Activated CD4-positive, alpha-beta T cell treated with anti-CD3 and anti-CD28 coated beads, Interleukin-10, Interleukin-2, amounts not matched to agents 100 ng/mL and 50 ng/mL, durations not matched to agents 16 hours and 8 hours (primary cell): ENCODE measurements at places on chromosomes 4 and X.

GRCh38 chrX:16839219-16839851 is 30.8 kb downstream of the RBBP7 start:
- DNase-seq = no peak

GRCh38 chr4:164027805-164028204 is 533.3 kb downstream of the TMA16 start:
- no peak for DNase-seq

DNA sequence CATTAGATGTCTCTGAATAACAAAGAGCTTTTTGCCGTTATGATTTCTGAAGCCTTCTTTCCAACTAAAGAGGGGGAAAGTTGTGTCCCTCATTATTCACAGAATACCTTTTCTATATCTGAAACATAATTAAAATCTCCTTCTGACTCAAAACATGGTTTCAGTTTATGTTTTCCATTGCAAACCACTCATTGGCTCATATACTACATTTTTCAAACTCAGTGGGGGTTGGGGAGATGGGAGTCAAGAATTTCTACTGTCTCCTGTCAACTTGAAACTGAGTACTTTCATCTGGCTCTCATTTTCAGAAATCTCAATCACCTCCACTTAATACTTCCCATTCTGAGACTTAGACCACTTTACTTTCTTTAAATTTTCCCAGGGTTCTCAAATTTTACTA is 1839.5 kb upstream of the PCDH10 start:
- DNase-seq = no peak

DNA sequence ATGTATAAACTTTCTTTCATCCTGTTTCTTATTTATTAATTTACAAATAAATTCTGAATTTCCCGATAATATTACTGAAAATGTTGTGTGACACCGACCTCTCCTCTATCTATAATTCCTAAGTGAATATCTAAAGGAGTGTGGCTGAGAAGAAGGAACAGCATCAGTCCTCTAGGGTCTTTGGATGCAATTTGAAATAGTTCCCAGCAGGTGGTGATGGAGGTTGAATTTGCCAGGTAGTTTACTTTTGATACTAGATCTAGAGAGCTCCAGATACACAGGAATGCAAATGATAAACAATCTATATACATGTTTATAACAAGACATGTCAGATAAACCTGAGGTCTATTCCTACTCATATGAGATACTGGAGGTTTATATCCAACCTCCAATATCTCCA is 305.4 kb downstream of the PCDH18 start:
- no peak for DNase-seq

GRCh38 chr4:1599491-1600210 is 84.5 kb downstream of the FAM53A start:
- no peak for DNase-seq

DNA sequence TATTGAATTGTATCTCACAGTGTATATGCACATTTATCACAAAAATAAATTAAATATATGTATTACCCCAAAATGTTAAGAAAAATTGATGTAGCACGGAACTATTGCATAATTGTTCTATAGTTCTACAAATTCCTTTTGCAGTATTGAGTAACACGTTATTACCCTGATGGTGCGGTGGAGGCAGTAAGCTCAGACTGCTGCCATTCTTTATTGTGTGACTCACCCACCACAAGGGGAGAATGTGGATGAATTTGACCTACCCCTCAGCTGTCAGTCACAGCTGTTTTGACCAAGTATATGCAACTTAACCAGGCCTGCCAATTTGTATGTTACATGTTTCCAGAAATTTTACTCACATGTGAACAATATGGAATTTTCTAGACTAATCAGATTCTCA is 506.6 kb downstream of the SH3BGRL start:
- DNase-seq = no peak

GRCh38 chr4:146211440-146211839 is 2.9 kb upstream of the REELD1 start:
- DNase-seq = no peak

DNA sequence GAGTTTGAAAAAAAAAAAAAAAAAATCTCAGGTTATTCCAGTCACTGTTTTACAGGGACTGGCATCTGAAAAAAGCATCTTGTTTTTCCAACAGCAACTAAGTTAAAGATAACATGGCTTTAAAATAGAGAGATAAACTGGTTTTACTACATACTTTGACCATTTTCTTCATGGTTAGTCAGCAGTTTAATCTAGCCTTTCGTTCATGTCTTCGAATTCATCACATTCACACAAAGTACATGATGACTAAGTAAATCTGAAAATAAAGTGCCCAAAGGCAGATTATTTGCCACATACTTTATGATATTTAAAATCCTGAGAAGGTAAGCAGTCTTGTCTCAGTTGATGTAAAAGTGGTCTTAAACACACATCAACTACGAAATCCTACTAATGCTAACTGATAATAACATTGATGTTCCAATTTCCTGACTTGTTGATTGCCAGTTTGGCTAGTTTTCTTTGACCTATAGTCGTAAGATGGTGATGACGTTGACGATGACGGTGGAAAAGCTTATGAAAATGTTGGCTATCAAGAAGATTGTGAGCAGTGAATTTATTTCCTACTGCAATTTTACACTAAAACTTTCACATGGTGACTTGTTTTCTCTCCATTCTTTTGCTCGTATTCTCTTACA is 540.5 kb upstream of the BOD1L1 start:
- no peak for DNase-seq

GRCh38 chr4:83552083-83552482 is 16.2 kb downstream of the GPAT3 start:
- no peak for DNase-seq

DNA sequence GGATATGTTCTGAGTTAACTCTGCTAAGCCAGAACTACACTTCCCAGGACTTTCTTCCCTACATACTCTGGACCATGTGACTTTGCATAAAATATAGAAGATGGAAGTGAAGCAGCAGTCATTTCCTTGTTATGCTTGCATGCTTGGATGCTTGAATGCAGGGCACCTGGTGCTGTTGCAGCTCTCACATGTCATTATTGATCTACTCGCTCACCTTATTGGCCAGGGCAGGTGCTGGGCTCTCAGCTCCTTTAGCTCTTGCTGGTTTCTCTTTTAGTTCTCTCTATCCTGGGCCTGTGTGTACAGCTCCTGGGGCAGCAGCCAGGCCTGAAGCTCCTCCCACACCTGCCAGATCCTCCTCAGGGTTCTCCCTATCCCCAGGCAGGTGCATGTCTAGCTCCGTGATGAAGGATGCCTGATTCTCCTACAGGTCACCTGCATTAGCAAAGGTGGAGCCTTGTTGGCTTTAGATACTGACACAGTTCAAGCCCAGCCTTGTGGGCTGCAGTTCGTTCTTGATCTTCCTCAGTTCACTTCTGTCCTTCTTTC is 53.3 kb downstream of the MED28 start:
- DNase-seq = no peak

DNA sequence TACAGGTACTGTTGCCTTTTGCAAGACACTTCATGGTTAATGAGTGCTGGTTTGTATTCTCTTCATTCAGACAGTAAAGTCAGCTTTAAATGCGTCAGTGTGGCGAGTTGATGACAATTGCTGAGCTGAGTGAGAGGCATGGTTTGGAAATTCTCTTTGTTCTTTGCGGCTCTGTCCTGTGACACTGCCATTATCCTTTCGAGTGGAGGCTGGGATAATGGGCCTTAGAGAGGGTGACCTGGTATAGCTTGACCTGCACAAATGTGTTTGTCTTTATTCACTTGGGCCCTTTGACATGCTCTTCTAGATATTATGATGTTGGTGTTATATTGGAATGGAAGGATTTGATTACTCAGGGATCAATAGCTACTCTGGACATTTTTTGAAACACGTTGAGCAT is 208.5 kb upstream of the FAT1 start:
- DNase-seq = no peak

GRCh38 chr4:71404049-71404448 is 65.2 kb downstream of the SLC4A4 start:
- DNase-seq = no peak

DNA sequence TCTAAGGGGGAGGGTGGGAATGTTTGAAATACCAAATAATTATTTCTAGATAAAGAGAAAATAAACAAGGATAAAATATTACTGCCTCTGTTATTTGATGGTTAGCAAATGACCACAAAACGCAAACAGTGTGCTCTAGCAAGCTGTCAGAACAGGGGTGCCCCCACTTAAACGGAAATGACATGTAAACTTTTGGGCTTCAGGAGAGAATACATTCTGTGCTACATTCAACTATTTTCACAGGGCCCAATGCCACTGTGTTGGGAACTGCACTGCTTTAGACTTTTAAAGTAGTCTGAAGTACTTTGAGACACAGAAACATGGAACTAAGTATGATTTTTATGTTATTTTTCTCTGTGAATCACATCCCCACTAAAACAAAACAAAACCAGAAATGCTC is 14.1 kb downstream of the CD40LG start:
- DNase-seq = no peak

- DNase-seq = no peak
These were observed 581.6 kb upstream of the KLHL4 start for GRCh38 chrX:86935988-86936387.

DNA sequence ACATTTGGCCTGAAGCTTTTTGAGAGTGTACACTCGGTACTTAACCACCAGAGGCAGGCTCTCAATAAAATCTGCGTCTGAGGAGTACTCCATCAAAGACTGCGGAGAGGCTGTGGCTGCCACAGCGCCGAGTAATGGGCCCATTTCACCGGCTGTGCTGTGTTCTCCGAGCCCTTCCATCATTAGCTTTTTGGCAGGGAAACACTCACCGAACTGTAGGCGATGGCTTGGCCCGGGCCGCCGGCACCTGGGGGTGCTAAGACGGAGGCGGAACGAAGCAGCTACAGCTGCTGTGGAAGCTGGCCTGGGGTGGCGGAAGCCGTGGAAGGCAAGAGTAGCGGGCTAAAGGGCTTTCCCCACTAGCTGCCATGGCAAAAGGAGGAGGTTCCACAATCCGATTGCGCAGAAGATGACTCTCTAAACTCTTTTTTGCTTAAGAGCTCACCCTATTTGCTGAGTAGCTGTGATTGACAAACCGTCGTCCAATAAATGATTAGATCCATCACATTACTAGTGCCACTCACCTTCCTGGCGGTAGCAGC is 48.5 kb upstream of the PABPC1L2A start:
- DNase-seq = peak; percentile 1

GRCh38 chr4:141630854-141631253 is 5.5 kb upstream of the IL15 start:
- DNase-seq = no peak

GRCh38 chr4:189869236-189869635 is 71.4 kb upstream of the FRG1 start:
- DNase-seq = no peak

GRCh38 chr4:186554914-186555827 is at the start of gene MTNR1A:
TSS of gene MTNR1A (minus strand) at chr4:186555567. CDS start at chr4:186555365, 202 bp downstream.
- no peak for DNase-seq

DNA sequence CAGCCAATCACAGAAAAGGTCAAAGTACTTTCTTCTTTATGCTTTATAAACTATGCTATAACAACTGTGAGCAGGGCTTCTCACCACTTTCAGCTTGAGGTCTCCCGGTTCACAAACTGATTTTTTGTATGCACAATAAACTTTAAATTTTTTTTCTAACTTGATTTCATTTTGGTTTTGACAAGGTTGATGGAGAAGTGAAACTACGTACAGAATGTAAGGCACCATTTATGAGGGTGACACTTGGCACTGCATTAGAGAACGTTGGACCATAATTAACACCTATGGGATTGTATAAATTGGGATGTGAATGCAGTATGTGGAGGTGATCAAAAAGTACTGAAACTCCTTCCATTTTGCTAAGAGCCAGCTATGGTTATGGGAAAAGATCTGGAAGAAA is 857.9 kb upstream of the HTR2C start:
- DNase-seq = no peak

- DNase-seq = peak; percentile 51
These were observed 2.2 kb downstream of the AIMP1 start for GRCh38 chr4:106318511-106318910.

DNA sequence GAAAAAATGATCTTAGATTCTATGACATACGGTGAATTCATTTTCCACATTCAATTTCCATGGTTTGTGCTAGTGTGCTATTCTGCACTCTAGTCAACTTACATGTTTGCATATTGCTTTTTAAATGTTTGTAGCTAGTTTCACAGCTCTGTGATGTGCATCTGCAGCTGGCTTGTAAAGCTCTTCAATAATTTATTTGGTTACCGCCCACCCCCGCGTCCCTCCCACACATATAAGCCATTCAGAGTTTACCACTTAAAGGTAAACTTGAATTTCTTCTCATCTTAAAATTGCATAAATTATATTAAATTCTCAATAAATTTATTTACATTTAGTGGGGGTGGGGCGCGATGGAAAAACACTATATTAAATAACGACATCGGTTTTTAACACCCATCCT is 291 bp upstream of the NBDY start:
- no peak for DNase-seq

GRCh38 chr4:89196745-89197144 is 85.4 kb downstream of the TIGD2 start:
- DNase-seq = no peak

- no peak for DNase-seq
These were observed 22.4 kb downstream of the DCTD start for GRCh38 chr4:182894681-182895275.

DNA sequence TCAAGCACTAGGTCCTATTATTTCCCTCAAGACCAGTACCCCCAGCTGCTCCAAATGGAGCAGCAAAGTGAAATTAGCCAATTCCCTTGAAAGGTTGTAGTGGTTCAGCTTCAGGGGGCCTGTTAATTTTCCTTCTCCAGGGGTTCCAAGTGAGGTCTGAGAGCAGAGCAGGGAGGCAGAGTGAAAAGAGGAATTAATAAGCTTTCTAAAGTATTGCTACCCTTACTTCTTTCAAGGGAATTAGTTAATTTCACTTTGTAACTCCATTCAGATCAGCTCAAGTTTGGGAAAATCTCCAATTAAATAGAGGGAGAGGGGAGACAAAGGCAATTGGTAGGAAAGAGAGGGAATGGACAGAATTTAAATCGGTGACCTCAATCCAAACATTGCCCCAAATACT is 78.7 kb upstream of the SLC7A11 start:
- DNase-seq = no peak

- DNase-seq = no peak
These were observed 354.7 kb upstream of the SPANXN4 start for GRCh38 chrX:142671036-142671435.

GRCh38 chr4:111330786-111331185 is 707.9 kb upstream of the PITX2 start:
- DNase-seq = no peak

DNA sequence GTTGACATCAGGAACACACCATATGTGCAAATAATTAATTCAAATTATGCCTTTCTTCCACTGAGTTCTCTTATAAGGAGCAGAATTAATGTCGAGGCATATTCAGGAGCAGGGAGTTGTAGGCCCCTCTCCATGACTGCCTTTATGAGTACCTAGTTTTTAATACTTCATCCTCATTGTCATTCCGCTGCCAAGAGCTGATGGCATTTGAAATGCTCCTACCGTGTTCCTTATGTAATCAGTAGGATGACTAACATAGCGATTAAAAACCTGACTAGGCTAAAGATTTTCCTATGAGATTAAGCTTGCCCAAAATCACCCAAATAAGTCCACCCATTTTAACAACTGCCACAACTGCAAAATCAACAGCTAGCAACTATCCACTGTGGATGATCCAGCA is 220.6 kb downstream of the DHX15 start:
- no peak for DNase-seq
